ENCODE measurements at places on chromosomes 5 and 9.
A peak's percentile ranks its signal among the peaks of the same experiment; 100 is the strongest.

GRCh38 chr5:127411381-127411780, 106.1 kb upstream of the PRRC1 start:
- DNase-seq = no peak

GRCh38 chr5:132962429-132963021, 909 bp downstream of the AFF4 start:
- peak; percentile 37 for DNase-seq

GRCh38 chr5:150309101-150309885, 6.6 kb upstream of the ARSI start:
- DNase-seq = no peak

- no peak for DNase-seq
Observed at GRCh38 chr5:30878296-30878695, 315.2 kb upstream of the CDH6 start.

DNA sequence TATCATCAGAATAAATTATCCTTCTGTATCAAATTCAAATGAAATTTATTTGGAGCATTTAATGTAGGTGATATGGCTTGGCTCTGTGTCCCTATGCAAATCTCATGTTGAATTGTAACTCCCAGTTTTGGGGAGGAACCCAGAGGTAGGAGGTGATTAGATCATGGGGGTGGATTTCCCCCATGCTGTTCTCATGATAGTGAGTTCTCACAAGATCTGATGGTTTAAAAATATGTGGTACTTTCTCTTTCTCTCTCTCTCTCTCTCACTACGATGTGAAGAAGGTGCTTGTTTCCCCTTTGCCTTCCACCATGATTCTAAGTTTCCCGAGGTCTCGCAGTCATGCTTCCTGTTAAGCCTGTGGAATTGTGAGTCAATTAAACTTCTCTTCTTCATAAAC, 678.4 kb upstream of the RGMB start:
- DNase-seq = no peak

- peak; percentile 74 for DNase-seq
Observed at GRCh38 chr5:119315516-119315949, 40.3 kb upstream of the TNFAIP8 start.

- DNase-seq = no peak
Observed at GRCh38 chr9:34374905-34375552, 1.7 kb downstream of the MYORG start.

DNA sequence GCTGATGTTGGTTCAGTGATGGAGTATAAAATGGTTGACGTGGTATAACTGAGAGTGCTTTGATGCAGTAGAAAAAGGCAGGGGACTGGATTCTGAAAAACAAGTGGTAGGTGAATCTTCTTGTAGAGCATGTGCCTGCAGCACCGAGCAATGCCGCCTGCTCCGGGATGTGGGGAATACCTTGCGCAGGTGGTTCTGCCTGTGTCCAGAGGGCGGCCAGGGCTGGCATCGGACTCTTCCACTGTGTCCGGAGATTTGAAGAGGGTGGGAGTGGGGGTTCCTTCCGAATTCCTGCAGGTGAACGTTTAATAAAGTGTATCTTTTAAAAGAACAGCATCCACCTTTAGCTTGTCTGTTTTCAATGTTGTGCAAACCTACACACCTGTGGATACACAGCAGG, 238.0 kb downstream of the FANCC start:
- DNase-seq = no peak

DNA sequence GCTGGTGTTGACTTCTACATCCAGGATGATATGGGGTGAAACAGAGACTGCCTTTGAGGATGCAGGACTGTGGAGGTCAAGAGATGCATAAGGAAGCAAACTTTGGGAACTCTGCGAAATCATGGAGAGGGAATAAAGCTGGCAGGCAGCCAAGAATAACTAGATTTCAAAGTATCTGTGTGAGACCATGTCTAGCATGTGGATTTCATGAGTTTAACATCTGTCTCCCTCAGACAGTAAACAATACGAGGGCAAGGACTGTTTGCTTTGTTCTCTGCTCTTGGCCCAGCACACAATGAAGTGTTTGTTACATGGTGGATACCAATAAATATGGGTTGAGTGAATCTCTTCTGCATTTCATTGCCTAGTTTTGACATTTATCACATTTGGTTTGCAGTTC, 71.3 kb downstream of the RASEF start:
- DNase-seq = no peak

GRCh38 chr9:4494806-4495205, 4.5 kb downstream of the SLC1A1 start:
- no peak for DNase-seq

GRCh38 chr5:145316282-145316681, 518.9 kb downstream of the PRELID2 start:
- no peak for DNase-seq

- no peak for DNase-seq
Observed at GRCh38 chr5:134141331-134142050, 27.0 kb downstream of the TCF7 start.

DNA sequence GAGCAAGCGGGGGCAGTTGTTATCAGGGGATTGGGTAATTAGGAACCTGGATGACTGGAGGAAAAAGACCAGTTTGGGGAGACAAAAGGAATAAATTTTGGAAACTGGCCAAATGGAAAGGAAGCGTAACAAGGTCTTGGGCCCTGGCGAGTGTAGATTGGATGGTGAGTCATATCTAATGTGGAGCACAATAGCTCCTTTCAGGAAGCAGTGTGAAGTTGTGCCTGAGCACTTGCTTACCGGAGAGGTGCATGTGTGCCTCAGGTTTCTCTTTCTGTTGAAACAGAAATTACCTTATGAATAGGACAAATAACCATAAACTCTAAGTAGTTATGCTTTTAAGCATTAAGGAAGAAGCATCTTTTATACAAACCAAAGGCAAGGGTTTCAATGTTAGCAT, 176.4 kb downstream of the KIF4B start:
- no peak for DNase-seq

GRCh38 chr9:15529566-15530324, 19.0 kb upstream of the PSIP1 start:
- no peak for DNase-seq

DNA sequence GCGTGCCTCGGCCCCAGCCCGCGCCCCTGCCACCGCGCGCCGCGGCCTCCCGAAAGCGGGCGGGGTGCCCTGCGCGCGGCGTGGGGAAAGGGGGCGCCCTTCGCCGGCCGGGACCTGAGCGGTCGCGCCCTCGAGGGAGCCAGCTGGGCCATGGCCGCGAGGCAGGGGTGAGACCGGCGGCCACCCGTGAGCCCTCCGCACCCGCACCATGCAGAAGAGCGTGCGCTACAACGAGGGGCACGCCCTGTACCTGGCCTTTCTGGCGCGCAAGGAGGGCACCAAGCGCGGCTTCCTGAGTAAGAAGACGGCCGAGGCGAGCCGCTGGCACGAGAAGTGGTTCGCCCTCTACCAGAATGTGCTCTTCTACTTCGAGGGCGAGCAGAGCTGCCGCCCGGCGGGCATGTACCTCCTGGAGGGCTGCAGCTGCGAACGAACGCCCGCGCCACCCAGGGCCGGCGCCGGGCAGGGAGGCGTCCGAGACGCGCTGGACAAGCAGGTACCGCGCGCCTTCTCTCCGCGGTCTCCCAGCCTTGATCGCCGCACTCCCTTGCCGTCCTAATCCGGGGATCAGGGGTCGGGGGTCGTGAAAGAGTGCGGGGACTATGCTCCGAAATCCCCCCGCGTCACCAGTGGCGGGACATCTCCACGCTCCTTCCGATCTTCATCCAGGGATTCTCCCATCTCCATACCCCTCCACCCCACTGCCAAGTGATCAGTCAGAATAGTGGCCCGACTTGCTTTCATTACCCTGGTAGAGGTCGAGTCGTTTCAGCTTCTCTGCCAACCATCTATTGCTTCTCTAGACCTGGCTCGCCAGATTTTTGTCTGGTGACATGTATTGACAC, 590 bp downstream of the RASGRF2 start:
- DNase-seq = peak; percentile 64

DNA sequence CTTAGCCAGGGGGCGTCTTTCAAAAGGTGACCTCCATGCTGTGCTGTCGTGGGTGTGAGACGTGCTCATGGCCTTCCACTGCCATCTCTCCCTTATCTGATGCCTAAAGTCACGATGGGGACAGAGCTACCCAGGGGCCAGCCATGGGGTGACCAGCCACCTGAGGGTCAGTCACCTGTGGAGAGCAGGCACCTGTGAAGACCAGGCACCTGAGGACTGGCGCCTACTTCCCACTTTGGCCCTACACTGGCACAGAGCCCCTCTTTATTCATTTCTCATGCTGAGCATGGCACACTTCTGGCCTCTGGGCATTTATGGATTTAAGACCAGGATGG, 6.4 kb upstream of the EXOC3 start:
- no peak for DNase-seq
